ENCODE measurements at places on chromosomes 2 and 18.

DNA sequence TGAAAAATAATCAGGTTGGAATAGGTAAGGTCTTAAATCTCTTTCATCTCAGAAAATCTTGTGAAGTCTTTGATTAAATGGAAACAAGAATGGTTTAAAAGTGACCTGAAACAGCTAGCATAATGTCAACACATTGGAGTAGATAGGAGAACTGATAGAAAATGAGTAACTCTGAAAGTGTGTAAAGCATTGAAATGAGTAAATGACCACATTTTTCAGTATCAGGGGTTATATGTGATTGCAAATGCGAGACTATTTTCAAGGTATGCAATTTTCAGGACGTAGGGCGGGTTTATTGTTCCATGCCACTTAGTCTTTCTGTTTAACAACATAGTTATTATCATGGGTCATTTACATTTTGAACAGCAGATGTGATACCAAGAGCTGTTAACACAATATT lies 1383.2 kb downstream of the LRP1B start:
- no peak for DNase-seq

DNA sequence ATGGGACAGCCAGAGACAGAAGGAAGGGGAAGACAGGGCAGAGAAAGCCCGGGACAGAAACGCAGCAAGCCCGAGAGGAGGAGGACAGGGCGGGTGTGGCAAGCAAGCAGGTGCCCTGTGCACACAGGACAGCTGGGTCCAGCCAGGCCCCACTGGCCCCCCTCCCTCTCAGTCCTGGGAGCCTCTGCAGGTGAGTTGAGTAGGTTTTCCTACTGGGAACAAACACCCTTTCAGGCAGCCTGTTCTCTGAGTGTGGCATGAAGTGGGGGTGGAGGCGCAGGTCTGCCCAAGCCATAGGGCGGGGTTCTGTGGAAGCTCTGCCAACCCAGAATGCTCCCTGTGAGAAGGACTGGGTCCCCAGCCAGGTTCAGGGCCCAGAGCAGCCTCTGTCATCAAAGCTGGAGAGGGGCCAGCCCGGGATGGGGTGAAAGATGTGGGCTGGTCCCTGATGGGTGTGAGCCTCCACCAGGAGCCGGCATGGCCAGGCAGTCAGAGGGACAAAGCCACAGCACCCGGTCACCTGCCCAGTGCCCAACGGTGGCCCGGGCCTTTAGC lies 129.4 kb downstream of the TFCP2L1 start:
- no peak for DNase-seq

GRCh38 chr2:241613017-241613780 lies 23.8 kb downstream of the THAP4 start:
- DNase-seq = no peak

DNA sequence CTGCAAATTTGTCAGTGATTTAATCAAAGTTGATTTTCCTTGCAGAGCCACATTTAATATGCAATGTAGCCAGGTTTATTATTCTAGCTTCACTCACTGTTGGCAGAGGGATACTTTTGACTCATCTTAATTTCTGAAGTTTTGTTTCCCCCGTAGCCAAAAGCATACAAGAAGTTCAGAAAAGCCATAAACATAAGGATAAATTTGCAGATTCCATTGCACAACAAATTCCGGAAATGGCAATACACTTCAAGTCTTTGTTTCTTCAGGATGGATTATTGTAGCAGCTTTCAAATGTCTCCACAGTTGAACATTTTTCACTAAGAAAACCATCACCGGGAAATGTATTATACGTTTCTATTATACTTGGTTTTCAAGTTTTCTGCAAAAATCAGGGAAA lies 88.0 kb upstream of the ZCCHC2 start:
- DNase-seq = no peak

DNA sequence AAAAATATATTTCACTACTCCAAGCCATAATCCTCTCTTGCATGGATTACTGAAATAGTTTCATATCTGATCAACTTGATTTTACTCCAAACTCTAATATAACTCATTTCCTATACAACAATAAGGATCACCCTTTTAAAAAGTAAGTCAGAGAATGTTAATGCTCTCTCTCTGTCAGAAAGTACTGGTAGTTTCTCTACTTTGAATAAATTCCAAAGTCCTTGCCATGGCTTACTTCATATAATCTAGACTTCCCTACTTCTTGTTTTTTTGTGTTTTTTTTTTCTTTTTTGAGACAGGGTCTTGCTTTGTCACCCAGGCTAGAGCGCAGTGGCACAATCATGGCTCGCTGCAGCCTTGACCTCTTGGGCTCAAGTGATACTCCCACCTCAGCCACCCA lies 36.2 kb downstream of the MAP3K2 start:
- no peak for DNase-seq

DNA sequence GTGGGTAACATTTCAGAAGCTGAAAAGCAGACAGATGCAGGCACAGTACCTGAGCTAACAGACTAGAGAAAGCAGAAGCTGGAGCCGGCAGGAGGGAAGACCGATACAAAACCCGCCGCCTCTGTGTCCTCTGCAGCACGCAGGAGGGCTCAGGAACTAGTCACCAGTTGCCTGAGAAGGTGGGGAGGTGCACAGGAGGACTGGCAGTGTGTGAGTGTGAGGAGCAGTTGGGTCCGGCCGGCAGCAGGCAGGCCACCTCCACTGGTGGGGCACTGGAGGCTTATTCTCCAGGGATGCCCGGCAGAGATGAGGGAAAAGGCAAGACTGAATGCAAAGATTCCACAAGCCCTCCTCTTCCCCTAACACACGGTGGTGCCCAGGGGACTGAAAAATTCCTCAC lies 18.2 kb downstream of the ERCC3 start:
- DNase-seq = no peak

GRCh38 chr18:66674286-66674685 lies 70.4 kb upstream of the CDH19 start:
- no peak for DNase-seq

DNA sequence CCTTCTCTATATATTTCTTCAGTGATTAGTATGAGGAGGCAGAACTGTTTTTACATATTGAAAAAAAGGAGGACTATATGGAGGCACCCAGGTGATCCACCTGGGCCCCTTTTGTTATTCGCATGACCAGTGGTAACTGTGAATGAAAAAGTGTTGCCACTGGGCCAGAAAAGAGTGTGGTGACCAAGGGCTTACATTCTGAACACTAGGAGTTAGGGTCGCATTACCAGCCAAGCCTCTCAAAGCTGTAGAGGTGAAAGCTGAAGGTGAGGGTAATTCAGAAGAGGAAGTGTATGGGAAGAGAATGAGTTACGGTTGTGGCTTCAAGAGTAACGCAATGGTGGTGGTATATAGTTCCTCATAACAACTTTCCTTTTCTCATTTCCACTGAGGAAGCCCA lies 487.6 kb downstream of the TMEM182 start:
- DNase-seq = no peak

- DNase-seq = no peak
Measured at GRCh38 chr2:169743549-169743948, 9.9 kb downstream of the KLHL23 start.

- DNase-seq = no peak
Measured at GRCh38 chr2:179613701-179614100, 247.7 kb downstream of the ZNF385B start.

- DNase-seq = no peak
Measured at GRCh38 chr18:63157293-63158011, 162.1 kb downstream of the BCL2 start.

DNA sequence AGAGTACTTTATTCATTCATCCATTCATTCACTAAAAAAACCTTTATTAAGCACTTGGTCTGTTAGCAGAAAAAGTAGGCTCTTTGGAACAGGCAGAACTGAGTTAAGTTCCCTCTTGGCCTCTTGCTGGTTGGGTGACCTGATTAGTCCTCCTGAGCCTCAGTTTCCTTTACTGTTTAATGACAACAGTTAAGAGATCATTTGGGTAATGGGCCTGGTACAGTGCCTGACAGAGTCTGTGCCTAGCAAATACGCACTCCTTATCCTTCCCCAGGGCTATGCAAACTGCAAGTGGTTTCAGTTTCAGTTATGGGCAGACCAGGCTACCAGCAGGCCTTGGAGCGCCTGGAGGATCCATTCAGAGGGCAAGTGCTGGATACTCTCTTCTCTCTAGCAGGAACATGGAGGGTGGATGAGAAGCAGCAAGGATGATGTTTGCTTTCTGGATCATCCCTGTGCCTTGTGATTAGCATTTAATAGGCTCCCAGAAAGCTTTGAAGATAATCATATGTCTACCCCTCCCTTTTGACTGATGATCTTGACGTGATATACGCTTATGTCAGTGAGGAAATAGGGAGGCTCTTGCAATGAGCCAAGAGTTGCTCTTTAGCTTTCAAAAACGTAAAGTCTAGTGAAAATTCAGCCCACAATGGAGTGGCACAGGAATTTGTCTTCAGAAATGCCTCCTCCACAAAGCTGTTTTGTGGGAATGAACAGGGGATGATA lies 12.4 kb upstream of the TAF1B start:
- no peak for DNase-seq

- DNase-seq = no peak
Measured at GRCh38 chr2:217722883-217723472, 279.8 kb downstream of the TNS1 start.

- DNase-seq = no peak
Measured at GRCh38 chr2:2256011-2256410, 75.1 kb downstream of the MYT1L start.

- DNase-seq = no peak
Measured at GRCh38 chr2:239258248-239258647, 142.6 kb downstream of the HDAC4 start.

DNA sequence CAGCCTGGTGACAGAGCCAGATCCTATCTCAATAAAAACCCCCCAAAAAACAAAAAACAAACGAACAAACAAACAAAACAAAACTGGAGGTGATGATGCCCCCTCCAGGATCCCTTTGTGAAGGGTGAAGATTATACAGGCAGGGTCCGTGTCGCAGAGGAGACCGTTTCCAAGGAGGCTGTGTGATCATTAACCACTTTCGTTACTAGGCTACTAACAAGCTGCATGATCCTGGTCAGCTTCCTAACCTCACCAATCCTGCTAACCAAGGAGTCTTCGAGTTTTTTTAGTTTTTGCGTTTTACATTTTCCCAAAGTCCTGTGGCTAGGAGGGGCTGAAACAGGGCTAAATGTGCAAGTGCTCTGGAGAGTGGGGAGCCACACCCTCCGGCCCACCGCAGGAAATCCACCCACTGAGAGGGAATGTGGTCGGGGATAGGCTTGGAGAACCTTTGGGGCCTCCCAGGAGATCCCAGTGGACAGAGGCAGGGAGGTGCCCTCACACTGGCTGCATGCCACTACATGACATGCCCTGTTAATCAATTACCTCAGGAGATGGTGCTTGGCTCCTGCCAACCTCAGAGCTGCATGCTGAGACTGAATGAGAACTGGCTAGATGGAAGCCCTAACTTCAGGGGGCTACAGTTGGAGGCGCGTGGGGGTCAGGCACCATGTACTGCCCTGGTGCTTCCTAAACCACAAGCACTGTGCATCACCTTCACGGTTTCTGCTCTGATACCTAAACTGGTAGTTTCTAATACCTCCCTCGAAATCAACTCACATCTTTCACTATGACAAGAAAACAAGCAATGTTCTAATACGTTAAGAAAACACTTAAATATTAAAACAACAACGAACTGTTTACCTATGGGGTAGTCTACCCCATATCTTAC lies 67.5 kb upstream of the RGPD5 start:
- DNase-seq = no peak

- no peak for DNase-seq
Measured at GRCh38 chr2:201171259-201171814, 11.6 kb upstream of the CASP10 start.

DNA sequence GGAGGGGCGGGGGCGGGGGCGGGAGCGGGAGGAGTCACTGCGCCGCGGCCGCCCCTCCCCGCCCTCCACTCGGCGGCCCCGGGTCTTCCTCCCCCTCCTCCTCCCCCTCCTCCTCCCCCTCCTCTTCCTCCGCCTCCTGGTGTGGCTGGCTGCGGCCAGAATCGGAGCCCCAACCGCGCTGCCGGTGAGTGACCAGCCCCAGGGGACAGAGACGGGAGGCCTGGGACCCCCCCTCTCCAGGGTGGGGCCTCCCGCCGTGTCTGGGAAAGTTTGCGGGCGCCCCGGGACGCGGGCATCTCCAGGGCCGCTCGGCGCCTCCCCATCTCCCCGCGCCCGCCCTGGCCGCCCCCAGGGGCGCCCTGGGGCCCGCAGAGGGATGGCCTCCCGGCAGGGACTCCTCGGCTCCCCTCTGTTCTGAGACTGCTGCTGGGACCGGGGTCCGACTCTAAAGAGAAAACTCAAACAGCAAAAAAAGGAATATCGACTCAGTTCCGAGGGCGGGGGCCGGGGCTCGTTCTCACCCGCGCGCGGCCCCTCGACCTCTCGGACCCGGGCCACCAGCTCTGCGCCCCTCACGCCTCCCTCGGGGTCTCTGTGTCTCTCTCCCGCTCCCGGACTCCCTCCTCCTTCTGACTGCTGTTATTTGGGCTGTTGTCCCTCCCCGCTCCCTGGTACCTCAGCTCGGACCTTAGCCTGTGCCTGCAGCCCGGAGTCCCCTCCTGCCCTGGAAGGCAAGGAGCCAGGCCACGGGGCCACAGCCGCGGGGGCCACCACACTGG lies at the start of gene STON1:
Gene STON1 (plus strand): TSS at position 122 of the 779 bp plus-strand sequence. CDS start 50,480 bp downstream, outside the sequence.
- no peak for DNase-seq

GRCh38 chr2:44479127-44479887 lies 117.6 kb downstream of the CAMKMT start:
- DNase-seq = no peak

GRCh38 chr2:28420722-28421121 lies 28.1 kb downstream of the FOSL2 start:
- DNase-seq = no peak

- DNase-seq = no peak
Measured at GRCh38 chr2:42914860-42915259, 122.5 kb upstream of the HAAO start.

DNA sequence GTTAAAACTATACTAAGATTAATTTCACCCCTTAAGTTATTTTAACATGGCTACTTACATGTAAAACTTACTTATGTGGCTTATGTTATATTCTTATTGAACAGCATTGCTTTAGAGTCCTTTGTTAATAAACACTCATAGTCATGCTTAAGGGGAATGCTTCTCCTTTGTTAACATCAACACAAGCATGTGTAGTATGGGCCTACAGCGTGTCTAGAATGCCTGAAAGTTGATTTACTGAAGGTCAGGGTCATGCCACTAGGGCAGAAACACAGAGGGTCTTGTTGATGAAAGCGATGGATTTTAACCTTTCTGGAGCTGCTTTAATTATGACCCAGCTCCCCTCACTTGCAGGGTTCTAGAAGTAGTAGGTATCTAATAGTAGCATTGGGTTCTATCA lies 159.8 kb upstream of the DLX2 start:
- no peak for DNase-seq

Data from cerebellar nuclear complex (tissue), 1 donor.